ENCODE measurements at places on chromosomes 2 and 18. TPM values are rescaled to one million over a fixed set of nuclear protein-coding genes. Genes with fewer than 3 reads are reported as not detected.
A peak's percentile ranks its signal among the peaks of the same experiment; 100 is the strongest.

DNA sequence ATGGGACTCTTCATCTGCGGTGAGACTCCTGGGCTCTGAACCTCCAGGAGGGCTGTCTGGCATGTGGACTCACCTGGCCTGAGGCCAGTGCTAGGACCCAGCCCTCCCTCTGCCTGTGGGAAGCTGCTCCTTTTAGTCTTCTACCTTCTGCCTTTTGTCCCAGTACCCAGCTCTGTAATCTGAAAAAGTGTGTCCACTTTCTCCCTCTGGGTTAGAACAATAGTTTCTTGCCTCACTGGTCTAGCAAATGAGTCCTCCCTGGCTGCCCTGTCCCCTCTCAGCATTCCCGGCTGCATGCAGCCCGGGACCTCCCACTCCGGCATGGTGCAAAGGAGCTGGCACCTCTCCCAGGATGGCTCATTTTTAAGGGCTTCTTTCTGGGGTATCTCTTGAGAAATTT is 25.9 kb downstream of the GKN2 start:
- DNase-seq: no peak

Gene ADAM23
- total RNA-seq: 0.92 TPM

Gene CNNM4
- 5.7 TPM for total RNA-seq

DNA sequence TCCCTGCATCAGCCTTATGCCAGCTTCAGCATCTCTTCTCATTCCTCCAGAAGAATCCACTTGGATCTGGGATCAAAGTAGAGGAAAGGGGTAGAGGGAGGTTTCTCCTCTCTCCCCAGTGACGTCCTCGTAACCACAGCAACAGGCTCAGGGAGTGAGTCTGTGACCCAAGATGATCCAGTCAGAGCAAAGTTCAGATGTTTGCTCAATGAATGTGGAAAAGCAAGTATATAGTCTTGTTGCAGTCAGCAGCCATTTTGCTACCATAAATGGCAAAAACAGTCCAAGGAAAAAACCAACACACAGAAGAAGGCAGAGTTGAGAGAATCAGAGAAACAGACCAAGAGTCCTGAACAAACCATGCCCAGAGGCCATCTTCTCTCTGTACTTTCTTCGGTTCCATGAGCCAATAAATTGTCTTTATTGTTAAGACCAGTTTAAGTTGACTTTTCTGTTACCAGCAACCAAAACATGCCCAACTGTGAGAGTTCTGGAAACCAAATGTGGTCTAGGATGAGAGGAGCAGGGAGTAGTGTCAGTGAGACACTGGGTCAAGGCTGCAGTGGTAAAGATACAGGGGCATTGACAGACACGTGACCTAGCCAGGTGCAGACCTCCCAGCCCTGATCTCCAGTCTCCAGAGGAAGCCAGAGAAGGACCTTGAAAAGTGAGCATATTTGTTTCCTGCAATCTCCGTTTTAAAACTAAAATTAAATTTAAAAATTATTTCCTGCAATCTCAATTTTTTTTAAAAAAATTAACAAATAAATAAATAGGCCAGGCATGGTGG is 3.2 kb upstream of the CXCR1 start:
- peak; percentile 30 for DNase-seq

- no peak for DNase-seq
These were observed 1142.0 kb upstream of the PIK3C3 start for GRCh38 chr18:40812981-40813515.

Gene POTEJ
- total RNA-seq: not detected

DNA sequence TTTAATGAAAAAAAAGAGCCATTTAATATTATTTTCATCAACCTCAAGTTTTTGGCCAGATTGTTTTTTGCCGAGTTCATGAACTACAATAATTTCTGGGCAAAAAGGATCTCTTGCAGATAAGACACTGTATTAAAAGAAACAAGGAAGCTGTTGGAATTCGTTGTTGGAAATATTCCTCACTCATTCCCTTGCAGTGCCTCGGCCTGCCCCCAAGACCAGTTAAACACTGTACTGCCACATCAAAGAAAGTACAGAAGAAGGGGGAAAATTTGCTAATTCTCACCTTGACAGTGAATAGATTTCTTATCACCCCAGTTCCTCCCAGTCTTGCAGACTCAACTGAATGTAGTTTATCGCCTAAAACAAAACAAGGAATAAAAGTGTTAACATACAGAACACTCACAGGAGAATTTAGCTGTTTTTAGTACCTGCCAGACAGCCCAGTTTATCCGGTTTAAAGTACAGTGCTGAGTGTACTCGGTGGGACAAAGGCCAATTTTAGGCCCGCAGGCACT is 1.2 kb downstream of the IDH1 start:
- DNase-seq: no peak

Gene HSBP1L1
- total RNA-seq: 44.7 TPM

- peak; percentile 79 for DNase-seq
These were observed 120.5 kb downstream of the PMAIP1 start for GRCh38 chr18:60020107-60020925.

DNA sequence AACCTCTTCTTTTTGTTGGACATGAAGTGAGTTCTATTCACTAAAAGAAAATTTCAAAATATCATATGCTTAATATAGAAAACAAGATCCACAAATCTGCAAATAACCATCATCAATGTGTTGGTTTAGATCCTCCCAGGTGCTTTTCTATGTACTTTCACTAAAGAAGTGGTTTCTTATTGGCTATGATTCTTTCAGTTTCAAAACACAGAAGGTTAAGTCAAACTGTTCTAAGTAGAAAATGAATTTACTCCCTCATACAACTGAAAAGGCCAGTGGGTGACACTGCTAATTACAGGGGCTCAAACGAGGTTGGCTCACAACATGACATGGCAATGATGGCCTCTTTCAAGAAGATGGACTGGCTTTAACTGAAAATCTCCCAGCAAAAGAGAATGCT is 111.7 kb downstream of the GALR1 start:
- DNase-seq: no peak

DNA sequence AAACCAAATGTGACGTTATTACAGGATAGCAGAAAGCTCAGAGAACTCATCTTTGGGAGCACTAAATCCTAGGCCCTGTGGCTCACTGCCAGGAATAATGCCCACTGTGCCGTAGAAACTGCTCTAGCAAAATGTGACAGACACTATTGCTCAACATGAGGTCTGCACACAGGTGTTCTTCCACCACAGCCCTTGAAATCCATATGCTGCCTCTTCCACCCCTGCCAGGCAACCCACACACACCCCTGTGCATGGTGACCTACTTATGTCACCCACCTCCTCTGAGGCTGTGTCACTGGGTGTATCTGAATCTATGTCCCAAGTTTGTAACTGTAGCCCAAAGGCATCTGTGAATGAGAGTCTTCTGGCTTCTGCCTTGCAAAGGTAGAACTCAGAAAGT is 66.1 kb upstream of the MBOAT2 start:
- no peak for DNase-seq

DNA sequence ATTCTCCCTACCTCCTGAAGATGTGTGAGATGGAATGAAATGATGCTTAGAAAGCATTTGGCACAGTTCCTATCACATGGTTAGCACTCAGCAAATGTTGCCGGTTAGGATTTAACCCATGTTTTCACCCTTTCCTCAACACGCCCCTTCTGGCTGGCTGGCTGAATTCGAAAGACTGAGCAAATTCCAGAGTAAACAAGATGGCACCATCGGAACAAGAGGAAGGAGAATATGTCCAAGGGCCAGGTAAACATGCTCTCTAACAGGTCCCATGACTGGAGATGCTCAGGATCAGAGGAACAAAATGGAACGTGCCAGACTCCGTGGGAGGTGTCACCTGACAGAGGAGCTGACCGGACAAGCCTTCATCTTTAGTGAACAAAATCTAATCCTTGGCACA is 145.6 kb downstream of the ANKRD44 start:
- no peak for DNase-seq

Gene AQP12A
- total RNA-seq: not detected
